Activated CD4-positive, alpha-beta T cell treated with anti-CD3 and anti-CD28 coated beads for 36 hours (primary cell): ENCODE measurements at places on chromosomes 5 and 9. TPM values are rescaled to one million over a fixed set of nuclear protein-coding genes. Genes with fewer than 3 reads are reported as not detected.

Gene C5orf58
- not detected for total RNA-seq

GRCh38 chr5:143605403-143606005 is 202.0 kb upstream of the NR3C1 start:
- DNase-seq: peak; percentile 55

DNA sequence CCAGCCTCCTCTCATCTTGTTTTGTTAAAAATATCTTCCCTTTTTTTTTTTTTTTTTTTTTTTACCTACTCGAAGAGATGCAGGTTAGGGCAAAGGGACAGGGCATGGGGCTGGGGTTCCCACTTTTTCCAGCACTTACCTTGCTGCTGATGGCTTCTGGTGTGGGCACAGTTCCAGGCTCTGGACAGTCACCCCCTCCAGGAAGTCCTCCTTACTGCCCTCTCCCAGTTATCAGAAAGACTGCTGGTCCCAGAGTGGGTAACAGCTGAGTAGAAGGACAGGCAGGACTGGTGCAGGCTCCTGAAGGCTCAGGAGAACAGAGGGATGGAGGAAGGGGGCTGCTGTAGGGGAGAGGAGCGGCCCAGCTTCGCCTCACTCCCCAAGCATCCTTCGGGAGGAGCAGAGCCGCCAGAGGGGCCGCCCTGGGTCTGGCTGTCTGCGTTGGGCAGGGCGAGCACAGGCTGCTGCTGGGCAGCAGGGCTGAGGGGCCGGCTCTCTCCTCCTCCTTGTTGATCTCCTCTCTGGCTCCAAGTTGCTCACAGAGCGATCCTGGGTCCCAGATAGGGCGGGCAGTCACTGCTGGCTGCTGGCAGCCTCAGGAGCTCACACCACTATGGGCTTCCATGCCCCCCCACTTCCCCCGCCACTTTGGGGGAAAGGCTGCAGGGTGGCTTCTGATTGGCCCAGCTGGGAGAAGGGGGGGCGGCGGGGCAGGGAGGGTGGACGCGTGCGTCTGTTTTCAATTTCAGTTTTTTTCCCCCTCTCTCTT is at the start of gene PDGFRB:
Gene PDGFRB (minus strand): TSS at position 588 of the 769 bp plus-strand sequence. CDS start 18,798 bp downstream, outside the sequence.
- peak; percentile 31 for DNase-seq

DNA sequence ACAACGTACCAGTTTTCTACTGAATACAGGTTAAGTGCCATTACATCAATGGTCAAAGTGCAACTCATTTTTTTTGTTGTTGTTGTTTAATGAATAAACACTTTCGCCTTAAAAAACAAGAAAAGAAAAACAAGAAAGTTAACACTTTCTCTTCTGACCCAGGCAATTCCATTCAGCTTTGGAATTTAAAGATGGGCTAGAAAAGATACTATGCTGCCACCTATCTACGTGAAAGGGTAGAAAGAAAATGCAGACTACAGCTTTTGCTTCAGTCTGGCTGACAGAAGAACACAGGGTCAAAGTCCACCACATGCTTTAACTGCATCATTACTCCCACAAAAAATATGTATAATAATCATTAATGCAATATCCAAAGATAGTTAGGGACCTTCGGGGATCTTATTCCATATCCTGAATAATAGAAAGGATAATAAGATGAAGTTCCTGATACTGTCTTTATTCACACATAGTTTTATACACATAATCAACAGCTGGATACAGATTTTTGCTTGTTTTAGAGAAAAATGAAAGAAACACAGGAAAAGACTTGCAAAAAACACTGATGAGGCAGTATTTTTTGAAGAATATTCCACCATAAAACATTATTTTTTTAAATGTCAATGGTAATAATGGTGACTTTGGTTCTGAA is 40.4 kb downstream of the ZDHHC21 start:
- DNase-seq: no peak

Gene EIF4E1B
- total RNA-seq: not detected

DNA sequence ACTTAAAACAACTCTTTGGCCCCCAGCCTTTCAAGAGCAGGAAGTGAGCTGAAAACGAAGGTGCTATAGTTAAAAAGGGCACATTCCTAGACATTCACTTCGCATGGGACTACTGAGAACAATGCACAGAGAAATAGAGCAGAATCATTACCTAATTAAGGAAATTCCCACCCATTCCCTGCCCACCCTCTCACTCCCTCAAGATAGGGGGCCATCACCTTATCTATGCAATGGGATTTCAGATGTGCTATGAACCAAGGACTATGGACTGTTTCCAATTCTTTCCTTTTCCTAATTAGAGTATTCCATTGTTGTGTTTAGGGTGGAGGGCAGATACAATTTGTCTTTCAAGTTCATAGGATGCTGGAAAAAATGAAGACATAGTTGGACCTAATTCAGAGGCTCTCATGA is 476.8 kb downstream of the CETN3 start:
- no peak for DNase-seq

Gene TMEM174
- not detected for total RNA-seq

GRCh38 chr5:42636425-42636824 is 120.2 kb upstream of the CCDC152 start:
- no peak for DNase-seq

DNA sequence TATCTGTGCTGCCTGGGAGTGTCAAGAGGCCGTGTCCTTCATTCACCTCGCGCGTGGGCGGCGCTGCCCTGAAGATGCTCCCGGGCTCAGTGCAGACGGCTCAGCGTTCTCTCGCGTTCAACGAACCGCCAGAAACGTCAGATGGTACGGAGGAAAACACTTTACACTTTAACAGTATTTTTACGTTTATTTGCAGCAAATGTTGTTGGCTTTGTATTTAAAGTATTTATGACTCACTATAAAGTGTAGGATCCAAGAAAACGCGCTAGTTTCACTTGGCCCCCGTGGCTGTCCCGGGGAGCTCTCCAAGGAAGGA is 544 bp upstream of the ERCC6L2 start:
- DNase-seq: peak; percentile 83

- no peak for DNase-seq
Observed at GRCh38 chr9:69894720-69895119, 74.1 kb downstream of the CFAP95 start.

Gene CCDC152
- total RNA-seq: 12.2 TPM

DNA sequence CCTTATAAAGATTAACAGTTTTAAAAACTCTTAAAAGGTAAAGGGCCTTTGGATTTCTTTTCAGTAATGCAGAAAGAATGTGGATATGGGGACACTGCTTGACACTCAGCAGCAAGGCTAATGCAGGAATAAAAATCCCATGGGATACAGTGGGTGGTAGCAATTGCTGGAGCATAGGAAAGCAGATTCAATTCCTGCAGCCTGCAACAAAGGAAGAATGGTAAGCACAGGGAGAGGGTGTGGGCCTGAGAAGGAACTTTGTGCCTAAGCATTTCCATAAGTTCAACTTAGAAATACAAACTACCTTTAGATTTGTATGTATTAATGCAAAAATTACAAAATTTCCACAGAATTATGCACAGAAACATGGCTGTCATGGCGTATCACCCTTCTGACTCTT is 65.8 kb upstream of the CDK5RAP2 start:
- DNase-seq: no peak

Gene UBAP2
- 42.7 TPM for total RNA-seq

Gene TRIM14
- 59.6 TPM for total RNA-seq

GRCh38 chr5:75460532-75460931 is 50.9 kb downstream of the CERT1 start:
- no peak for DNase-seq

Gene ADAMTS13
- total RNA-seq: 2.5 TPM

DNA sequence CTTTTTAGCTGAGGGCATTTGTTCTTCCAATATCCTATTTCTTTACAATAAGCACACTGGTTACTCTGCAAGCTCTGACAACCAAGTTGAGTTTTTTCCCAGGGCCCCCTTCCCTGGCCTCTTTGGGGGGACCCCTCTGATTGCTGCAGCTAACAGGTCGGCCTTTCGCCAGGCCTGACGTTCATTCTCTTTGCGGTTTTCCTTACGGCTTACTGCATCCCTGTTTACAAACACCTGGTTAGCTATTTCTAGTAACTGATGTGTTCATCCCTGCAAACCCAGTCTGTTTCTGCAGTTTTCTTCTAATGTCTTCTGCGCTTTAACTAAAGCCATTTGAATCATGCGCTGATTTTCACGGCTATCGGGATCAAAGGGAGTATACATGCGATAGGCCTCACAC is 37.5 kb upstream of the PPP1R26 start:
- no peak for DNase-seq

DNA sequence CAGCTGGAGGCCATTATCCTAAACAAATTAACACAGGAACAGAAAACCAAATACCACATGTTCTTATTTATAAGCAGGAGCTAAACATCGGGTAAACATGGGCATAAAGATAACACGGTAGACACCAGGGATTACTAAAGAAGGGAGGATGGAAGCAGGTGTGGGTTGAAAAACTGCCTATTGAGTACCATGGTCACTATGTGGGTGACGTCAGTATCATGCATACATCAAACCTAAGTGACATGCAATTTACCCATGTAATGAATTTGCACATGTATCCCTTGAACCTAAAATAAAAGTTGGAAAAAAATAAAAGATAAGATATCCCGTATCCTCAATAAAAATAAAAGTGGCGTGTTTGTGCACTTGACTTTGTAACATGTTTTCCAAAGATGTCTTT is 88.8 kb downstream of the DOCK8 start:
- DNase-seq: no peak
